Stimulated activated CD4-positive, alpha-beta T cell treated with anti-CD3 and anti-CD28 coated beads, Interleukin-4, amount 100 ng/mL, for 48 hours (primary cell): ENCODE measurements at places on chromosomes 11 and 22.

- DNase-seq, result no peak
These were observed 183.0 kb downstream of the LUZP2 start for GRCh38 chr11:24679821-24680351.

DNA sequence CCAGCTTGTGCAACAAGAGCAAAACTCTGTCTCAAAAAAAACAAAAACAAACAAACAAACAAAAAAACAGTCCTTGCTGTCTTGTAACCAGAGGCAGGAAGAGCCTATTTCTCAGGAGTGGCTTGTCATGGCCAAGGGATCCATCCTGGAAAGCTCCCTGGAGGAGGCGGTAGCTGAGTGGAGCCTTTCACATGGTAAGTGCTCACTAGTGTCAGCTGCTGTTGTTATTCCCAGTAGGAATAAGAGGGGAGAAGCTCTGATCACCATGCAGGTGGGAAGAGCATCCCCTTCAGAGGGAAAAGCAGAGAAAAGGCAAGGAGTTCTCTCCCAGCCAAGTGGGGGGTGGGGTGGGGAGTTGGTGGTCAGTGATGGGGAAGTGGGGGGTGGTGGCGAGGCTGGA is 54.6 kb upstream of the WNT7B start:
- DNase-seq, result no peak

- DNase-seq, result peak; percentile 62
These were observed at the start of gene FADS2 for GRCh38 chr11:61827571-61828378. FADS2 (plus strand) TSS chr11:61828300; CDS start chr11:61828391, 91 bp downstream.

- no peak for DNase-seq
These were observed 219.6 kb upstream of the SESN3 start for GRCh38 chr11:95450547-95451123.

DNA sequence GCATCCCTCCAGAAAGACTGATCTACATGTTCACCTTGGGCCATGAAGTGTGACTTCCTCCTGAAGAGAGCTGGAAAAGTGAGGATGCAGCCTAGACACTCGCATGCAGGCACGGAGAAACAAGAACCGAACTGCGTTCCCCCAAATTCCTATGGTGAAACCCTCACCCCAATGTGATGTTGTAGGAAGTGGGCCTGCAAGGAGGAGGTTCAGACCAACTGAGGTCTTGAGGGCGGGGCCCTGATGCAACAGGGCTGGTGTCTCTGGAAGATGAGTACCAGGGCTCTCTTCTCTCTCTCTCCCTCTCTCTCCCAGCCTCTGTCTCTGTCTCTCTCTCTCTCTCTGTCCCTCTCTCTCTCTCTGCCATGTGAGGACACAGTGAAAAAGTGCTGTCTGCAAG is 501.1 kb downstream of the BRD1 start:
- DNase-seq, result no peak

GRCh38 chr11:102360681-102361080 is 13.7 kb downstream of the BIRC2 start:
- DNase-seq, result no peak

DNA sequence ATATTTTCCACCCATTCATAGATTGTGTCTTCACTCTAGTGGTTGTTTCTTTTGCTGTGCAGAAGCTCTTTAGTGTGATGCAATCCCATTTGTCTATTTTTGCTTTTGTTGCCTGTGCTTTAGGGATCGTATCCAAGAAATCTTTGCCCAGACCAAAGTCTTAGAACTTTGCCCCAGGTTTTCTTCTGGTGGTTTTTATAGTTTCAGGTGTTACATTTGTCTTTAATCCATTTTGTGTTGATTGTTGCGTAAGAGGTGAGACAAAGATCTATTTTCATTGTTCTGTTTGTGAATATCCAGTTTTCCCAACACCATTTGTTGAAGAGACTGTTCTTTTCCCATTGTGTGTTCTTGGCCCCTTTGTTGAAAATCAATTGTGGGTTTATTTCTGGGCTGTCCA is 6.4 kb downstream of the IL10RA start:
- DNase-seq, result no peak

GRCh38 chr22:31586137-31586920 is 75.7 kb downstream of the PISD start:
- no peak for DNase-seq
